ENCODE measurements at places on chromosomes 7 and 10.

- no peak for DNase-seq
These were observed 66.5 kb upstream of the INPP5A start for GRCh38 chr10:132471125-132471451.

- DNase-seq, result no peak
These were observed 9.6 kb upstream of the ZNF783 start for GRCh38 chr7:149252378-149252777.

DNA sequence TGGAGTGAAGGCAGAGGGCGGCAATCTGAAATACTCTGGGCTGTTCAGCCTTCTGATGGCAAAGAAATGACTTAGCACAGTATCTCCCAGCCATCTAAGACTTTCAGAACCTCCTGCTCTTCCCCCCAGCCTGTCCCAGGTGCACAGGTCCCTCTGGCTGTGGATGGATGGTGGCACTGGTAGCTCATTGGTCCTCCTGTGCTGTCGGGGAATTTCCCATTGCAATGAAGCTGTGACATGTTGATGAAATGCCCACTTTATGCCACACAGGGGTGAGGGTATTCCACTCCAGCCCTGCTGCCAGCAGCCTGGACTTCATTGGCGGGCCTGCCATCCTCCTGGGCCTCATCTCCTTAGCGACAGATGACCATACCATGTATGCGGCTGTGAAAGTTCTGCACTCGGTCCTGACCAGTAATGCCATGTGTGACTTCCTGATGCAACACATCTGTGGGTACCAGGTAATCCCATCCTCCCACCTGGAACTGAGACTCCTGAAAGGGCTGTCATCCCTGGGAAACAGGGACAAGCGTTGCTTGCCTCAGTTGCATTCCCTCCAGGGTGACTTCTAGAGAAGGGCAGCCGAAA is 105.9 kb downstream of the WDFY4 start:
- DNase-seq, result no peak

DNA sequence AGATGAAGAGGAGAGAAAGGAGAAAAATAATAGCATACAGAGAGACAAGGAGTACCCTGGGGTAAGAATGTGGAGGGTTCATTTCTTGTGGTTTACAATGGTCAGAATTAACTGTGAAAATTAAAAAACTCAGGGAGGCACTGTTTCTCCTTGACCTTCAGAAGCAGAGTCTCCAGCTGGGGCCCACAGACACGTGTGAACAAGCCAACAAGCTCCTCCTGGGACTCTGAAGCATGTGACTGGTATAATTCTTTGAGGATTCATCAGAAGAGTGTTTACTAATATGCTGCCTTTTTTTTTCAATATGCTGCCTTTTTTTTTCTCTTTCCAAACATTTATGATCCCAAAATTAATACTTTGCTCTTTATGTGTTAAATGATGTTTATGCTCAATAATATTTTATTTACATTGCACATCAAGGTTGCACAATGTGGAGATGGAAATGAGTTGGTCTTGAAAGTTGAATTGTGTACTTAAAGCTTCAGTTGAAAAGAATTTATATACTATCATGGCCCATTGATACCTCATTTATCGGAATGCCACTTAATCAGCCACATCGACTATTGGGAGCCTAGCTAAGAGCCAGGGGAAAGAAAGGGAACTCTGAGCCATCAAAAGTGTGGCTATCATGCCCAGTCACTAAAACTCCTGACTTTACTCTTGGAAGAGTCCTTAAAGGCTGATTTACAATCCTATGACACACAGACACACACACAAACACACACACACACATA is 134.7 kb upstream of the RHOBTB1 start:
- no peak for DNase-seq

GRCh38 chr7:362402-363096 is 72.6 kb downstream of the FOXL3 start:
- DNase-seq, result no peak

DNA sequence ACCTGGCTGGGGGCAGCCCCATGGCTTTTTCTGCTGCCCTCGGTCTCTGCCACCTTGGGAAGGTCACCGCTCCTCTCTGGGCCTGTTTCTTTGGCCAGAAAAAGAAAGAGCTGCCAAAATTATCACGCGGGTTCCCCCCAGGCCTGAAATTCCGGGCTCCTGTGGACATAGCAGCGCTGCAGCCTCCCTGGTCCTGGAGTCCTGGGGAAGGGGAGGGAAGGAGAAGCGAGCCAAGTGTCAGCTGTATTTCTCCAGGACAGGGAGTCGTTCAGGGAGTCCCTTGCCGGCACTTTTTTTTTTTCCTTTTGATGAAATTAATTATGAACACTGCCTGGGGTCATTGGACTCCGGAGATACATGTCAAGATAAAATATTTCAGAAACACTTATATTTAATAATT is 152.3 kb upstream of the GPR26 start:
- no peak for DNase-seq

- no peak for DNase-seq
These were observed 31.9 kb downstream of the ANXA11 start for GRCh38 chr10:80173466-80173865.

DNA sequence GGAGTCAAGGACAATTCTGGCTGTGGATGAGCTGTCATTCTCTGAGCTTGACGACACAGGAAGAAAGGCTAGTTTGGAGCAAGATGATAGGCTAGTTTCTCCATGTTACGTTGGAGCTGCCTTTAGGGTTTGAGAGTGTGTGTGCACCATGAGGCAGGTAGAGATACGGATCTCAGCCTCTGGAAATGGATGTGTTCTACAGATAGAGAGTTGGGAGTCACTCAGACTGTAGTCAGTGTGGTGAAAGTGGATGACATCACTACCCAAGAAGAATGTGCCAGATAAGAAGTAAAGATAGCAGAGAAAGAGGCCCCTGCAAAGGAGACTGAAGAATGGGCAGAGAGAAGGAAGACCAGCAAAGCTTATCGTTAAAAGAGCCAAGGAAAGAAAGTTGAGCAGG is 42.4 kb downstream of the PNLIPRP3 start:
- no peak for DNase-seq

GRCh38 chr7:148296994-148297644 is 293.4 kb upstream of the C7orf33 start:
- DNase-seq, result no peak

All from stimulated activated CD8-positive, alpha-beta memory T cell treated with anti-CD3 and anti-CD28 coated beads, Interleukin-4, amount 100 ng/mL, for 1 hour (primary cell).